Stimulated activated CD8-positive, alpha-beta memory T cell treated with anti-CD3 and anti-CD28 coated beads, Interleukin-7, amount 100 ng/mL, for 1 hour (primary cell): ENCODE measurements at places on chromosomes 3 and 15.

GRCh38 chr15:59299929-59300617 is 72.6 kb downstream of the MYO1E start:
- DNase-seq: peak; percentile 51

DNA sequence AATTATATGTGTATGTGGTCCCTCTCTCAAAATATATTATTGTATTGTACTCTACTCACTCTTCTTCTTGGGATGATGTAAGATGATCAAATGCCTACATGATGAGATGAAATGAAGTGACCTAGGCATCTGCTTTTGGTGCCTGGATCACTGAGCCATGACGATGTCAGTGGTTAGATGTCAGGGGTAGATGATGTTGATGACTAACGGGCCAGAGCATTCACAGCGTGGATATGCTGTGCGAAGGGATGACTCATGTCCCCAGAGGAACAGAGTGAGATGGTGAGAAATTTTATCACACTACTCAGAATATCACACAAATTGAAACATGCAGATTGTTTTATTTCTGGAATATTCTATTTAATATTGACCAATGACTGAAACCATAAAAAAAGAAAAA is 233.9 kb upstream of the CADM2 start:
- DNase-seq: no peak

- DNase-seq: no peak
Observed at GRCh38 chr15:83290236-83290635, 5.8 kb upstream of the BNC1 start.

- no peak for DNase-seq
Observed at GRCh38 chr3:60281970-60282369, 969.3 kb downstream of the FHIT start.

DNA sequence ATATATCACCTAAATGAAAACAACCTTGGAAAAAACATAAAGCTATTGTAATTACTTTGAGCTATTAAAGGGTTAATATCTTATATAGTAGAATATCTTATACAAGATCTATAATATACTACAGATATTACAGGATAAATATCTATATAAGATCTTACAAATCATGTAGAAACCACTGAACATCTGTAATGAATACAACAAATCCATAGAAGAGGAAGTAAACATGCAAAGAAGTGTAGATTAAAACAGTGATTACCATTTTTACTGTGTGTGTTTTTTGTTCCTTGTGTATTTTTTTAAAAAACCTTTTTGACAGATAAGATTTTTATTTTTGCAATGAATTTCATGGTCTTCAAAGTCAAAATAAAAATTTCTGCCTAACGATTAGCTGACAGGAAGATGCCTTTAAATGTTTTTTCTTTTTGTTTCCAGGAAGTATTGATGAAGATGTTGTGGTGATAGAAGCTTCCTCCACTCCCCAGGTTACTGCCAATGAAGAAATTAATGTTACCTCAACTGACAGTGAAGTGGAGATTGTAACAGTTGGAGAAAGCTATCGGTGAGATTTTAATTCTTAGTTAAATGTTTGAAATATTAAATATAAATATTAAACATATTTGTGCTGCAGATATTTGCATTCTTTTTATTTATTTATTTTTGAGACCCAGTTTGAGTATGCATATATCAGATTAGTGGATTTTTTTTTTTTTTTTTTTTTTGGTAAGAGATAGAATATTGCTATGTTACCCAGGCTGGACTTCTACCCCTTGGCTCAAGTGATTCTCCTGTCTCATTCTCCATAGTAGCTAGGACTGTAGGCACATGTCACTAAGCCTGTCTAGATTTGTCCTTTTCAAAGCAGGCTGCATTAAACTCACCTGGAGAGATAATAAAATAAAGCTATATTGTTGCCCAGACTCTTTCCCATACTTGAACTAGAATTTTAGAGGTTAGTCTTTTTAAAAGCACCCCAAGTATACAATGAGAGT is 52.8 kb upstream of the CCNB2 start:
- DNase-seq: no peak

DNA sequence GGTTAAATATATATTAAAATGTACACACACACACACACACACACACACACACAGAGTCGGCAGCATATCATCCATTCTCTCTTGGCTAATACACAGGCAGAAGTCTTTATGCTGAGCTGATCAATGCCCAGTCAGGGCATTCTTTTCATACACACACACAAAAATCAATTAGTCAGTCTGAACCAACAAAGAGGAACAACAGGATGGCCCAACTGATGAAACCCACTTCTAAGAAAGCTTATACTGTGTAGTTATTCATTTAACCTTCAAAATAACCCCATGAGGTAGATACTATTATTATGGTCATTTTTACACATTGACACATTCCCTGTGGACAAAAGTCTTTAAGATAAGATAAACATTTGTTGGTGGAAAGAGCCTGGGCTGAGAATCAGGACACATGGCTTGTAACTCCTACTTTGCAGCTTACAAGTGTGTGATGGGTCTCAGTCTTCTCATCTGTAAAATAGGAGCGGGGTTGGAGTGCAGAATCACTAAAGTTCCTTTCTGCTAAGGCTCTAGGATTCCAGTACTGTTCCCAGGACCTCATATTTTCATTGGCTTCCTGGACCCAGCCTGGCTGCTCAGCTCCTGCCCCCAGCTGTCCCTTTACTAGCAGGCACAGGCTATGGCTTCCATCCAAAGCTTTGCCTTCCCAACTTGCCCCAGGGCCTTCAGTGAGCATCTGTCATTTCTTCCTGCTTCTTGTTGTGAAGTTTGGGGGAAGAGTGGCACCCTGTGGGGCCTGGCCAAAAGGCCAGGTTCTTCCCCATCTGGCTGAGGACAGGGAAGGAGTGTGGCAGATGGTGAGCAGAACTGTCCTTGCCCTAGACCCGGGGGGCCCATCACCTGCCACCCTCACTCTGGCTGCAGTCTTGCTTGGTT is 27.2 kb upstream of the GLCE start:
- DNase-seq: no peak

- no peak for DNase-seq
Observed at GRCh38 chr3:21390136-21390535, 360.9 kb downstream of the ZNF385D start.

DNA sequence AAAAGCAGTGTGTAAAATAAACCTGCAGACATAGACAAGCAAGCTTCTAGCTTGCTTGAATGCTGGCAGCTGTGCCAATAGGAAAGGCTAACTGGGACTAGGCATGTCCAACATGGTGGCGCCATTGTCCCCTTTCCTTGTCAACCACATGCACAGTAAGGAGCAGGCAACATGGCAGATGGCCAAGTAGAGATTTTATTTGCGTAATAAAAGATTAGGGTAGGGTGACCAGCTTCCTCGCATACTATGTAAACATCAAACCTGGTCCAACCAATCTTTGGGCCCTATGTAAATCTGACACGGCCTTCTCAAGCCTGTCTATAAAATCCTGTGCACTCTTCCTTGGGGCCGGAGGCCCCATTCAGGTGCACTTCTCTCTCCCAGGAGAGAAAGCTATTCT is 575.4 kb upstream of the GOLIM4 start:
- DNase-seq: no peak

- no peak for DNase-seq
Observed at GRCh38 chr3:44020143-44020542, 221.5 kb upstream of the TOPAZ1 start.

GRCh38 chr3:6512172-6512800 is 348.6 kb upstream of the GRM7 start:
- no peak for DNase-seq

DNA sequence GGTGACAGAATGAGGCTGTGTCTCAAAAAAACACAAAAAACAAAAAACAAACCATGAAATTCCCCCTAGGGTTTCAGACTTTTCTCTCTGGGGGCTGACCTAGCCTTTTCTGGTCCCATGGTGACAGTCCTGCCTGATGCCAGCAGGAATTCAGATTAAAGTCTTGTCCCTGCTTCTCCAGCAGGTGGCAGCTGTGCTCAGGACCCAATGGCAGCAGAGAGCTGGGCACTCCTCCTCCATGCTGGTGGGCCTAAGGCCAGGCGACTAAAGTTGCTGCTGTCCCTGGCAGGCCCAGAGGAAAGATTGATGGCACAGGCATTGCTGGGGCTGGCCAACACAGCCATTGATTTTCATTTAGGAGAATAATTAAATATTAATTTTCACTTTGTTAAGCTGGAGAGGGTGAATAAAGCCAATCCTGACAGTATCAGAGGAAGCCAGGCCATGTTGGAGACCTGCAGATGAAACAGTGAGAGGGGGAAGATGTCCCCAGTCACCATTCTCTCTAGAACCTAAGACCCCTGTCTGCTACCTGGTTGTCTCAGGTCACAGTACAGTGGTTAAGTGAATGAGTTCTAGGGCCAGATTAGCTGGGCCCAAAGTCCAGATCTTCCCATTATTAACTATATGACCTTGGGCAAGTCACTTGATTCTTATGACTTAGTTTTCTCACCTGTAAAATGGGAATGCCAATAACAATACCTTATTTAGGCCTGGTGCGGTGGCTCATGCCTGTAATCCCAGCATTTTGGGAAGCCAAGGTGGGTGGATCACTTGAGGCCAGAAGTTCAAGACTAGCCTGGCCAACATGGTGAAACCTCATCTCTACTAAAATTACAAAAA is 7.1 kb downstream of the CELF6 start:
- DNase-seq: no peak

- no peak for DNase-seq
Observed at GRCh38 chr3:140113996-140114788, 179.2 kb downstream of the CLSTN2 start.

GRCh38 chr3:14377838-14378169 is 24.6 kb upstream of the SLC6A6 start:
- DNase-seq: peak; percentile 12

- no peak for DNase-seq
Observed at GRCh38 chr15:37616215-37616614, 318.2 kb upstream of the TMCO5A start.

DNA sequence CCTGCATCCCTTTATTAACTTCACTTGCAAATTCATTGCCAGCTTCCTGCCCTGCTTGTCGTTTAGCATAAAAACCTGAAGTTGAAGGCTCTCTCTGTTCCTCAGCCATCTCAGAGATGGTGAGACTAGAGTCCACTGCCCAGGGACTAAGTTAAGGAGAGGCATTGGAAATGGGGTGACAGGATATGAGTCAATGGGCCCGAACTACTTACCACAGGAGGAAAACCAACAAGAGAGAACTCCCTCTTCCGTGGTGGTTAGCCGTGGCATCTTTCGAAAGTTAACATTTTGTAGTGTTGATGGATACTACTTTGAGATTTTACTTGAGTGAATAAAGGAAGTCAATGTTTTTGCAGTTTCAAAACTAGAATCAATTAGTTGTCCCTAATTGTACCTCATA is 65.3 kb downstream of the LRTM1 start:
- no peak for DNase-seq

GRCh38 chr3:39065197-39065596 is 13.4 kb downstream of the WDR48 start:
- DNase-seq: no peak

- DNase-seq: no peak
Observed at GRCh38 chr15:33150971-33151370, 43.5 kb downstream of the FMN1 start.

DNA sequence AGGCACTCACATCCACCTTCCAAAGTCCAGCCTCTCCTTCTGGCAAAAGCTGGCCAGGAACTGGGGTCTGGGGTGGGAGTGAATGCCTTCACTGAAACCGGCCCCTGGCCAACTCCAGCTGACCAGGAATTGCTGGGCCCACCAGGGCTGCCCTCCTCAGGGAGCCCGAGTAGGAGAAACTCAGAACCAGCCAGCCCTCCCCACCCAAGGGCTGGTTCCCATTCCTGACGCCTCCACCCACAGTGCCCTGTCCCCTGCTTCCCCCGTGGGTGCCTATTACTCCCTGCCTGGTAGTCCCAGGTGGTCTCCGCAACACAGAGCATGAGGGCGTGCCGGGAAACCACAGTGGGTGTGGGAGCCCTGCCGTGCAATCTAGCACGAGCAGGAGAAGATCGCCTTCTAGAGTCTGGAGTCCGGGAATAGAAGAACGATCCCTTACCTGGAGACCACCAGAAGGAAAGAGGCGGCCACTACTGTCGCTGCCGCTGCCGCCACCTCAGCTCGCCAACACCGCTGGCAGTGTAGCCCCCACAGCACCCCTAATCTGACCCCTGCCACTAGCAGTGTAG is 178.8 kb downstream of the POTEB3 start:
- no peak for DNase-seq

- DNase-seq: no peak
Observed at GRCh38 chr15:40471808-40472150, 995 bp downstream of the CHST14 start.

DNA sequence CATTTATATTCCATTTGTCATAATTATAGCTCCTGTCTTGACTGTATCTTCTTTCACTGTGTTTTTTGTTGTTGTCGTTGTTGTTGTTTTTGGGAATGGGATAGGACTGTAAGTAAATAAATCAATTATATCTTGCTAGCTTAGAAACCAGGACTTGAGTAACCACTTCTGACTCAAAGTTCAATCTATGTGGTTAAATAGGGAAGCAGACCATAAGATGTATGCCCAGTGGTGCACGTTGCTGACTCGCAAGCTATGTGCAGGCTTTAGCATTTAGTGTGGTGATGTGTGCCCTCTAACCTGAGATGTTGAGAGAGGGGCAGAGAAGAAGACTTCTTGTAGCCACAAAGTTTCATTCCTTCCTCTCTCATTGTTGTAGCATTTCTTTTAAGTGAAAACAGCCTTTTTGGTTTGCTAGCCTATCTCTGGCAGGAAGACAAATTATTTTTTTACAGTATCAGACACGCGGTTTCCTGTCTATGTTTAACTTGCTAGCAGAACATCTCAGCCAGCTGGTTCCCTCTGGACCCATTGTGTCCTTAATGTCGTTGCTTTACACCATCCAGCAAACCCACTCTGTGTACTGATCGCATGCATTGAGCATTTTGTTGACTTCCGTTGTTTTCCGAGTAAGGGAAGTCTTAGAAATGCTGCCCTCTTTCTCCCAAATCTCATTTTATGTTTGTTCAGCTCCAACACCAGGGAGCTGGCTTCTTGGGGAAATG is 52.1 kb downstream of the TGFBR2 start:
- no peak for DNase-seq

DNA sequence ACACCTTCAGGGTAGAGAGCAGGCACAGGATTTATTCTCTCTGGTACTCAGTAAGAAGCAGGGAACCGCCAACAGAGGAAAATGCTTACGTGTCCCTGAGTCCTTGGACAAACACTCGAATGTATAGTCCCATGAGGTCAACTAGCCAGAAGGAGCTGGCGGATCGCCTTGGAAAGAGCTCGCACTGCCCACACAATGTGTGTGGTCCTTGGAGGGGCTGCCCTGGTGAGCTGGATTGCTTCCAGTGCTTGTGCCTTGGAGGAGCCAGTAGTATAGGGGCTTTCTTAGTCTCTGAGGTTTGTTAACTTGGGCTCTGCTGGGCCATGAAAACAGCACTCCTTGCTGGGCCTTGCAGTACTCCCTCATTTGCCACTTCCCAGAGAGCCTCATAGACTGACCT is 40.7 kb upstream of the VILL start:
- no peak for DNase-seq
